ENCODE measurements at places on chromosomes 11 and 22.

DNA sequence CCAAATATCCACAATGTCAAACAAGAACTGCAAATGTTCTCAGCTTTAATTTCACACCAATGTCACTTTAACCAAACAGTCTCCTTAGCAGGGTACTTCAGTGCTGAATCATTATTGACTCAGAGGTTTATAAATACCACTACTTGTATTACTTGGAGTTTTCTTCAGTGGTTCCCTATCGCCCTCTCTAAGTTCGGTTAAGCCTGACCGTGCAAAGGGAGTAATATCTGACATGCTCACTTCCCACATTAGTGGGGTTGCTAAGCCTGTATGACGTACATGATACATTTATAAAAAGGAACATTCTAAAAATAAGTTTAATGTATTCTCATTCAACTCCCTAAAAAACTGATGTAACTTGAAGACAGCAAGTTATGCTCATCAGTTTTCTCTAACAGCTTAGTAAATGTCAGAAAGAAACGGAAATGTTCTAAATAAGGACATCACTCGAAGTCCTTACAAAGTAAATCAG is 93.1 kb upstream of the ZC3H12C start:
- DNase-seq = no peak

DNA sequence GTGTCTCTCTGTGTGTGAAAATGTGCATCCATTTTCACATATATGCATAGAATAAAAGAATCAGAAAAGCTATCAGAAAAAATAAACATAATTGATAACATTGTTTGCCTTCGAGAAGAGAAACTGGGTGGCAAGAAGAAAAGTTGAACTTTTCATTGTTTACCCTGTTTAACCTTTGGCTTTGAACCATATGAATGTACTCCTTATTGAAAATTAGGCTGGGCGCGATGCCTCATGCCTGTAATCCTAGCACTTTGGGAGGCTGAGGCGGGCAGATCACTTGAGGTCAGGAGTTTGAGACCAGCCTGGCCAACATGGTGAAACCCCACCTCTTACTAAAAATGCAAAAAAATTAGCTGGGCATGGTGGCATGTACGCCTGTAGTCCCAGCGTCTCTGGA is 11.9 kb upstream of the OR9Q1 start:
- DNase-seq = no peak

DNA sequence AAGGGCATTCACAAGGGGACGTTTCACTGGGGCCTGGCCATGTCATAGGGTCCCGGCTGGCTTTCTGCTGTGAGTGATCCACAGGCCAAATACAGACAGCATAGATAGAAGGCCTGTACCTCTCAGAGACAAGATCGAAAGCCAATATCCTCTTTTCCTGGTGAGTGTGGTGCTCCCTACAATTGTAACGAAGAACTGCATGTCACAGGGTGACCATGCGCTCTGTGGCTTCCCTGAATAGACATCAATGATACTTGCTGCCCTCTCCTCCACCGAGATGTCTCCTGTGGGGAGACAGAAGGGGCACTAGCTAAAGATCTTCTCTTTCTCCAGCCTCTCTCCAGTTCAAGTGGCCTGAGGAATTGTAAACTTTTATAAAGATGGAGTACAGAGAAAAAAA is 226.1 kb upstream of the POU2AF2 start:
- no peak for DNase-seq

DNA sequence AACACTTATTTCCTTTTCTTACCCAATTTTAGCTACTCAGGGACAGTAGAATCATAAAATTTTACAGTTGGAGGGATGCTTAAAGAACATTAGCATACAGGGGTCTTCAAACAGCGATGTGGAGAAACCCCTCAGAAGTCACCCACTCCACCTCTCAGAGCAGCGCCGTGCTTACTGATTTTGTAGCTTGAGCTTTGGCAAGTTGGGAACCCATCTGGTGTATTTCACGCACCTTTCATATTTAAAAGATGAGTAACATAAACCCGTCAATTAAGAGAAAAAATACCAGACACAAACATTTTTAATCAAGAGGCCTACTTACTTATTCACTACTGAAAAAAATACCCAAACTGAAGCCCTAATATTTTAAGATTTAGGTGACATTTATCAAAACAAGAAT is 80.9 kb downstream of the ADAMTS15 start:
- no peak for DNase-seq

GRCh38 chr11:35111161-35112055 is 27.6 kb upstream of the CD44 start:
- DNase-seq = no peak

GRCh38 chr22:32354360-32355351 is 3.0 kb upstream of the RFPL3 start:
- DNase-seq = no peak

DNA sequence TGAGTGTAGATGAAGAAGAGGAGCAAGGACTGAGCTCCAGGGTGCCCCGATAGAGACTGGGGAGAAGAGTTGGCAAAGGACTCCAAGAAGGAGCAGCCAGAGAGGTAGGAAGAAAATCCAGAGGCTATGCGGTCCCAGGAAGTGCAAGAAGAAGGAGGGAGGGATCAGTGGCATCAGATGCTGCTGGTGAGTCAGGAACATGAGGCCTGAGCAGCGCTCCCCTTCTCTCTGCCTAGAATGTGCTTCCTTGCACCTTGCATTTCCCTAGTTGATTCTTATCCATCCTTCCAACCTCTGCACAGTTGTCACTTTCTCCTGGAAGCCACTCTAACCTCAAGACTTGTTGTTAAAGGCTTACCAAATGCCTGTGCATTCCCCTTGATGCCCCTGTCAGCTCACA is 21.3 kb downstream of the KCNC1 start:
- DNase-seq = no peak

DNA sequence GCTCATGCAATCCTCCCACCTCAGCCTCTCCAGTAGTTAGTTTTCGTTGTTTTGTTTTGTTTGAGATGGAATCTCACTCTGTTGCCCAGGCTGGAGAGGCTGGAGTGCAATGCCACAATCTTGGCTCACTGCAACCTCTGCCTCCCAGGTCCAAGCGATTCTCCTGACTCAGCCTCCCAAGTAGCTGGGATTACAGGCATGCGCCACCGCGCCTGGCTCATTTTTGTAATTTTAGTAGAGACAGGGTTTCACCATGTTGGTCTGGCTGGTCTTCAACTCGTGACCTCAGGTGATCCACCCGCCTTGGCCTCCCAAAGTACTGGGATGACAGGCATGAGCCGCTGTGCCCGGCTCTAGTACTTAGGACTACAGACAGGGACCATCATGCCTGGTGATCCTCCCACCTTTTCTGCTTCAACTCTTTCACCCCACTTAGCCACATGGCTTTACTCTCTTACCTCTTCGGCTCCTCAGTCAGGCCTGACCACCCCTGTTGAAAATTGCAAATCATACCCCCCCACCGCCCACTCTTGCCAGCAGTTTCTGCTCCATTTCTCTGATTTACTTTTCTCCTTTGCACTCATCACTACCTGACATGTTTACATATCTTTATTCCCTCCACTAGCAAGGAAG is 157.1 kb upstream of the GRK3 start:
- DNase-seq = no peak

- DNase-seq = no peak
Observed at GRCh38 chr11:9512370-9513019, 51.7 kb downstream of the ZNF143 start.

DNA sequence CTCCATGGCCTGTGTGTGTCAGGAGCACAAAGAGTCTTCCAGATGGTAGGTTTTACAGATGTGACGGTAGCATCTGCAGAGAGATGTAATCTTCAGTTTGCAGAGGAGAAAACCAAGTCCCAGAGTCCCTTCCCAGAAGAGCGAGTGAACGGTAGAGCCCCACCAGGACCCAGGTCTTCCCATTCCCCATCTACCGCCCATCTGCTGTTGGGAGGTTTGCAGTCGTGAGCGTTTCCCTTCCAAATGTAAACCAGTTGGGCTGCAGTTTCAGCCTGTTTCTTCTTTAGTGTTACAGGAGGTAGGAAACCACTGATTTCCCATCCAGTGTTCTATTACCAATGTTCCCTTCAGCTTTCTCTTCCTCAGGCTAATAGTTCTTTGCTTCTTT is 24.0 kb downstream of the PANX1 start:
- no peak for DNase-seq

- DNase-seq = no peak
Observed at GRCh38 chr11:101169944-101170343, 40.3 kb upstream of the PGR start.

DNA sequence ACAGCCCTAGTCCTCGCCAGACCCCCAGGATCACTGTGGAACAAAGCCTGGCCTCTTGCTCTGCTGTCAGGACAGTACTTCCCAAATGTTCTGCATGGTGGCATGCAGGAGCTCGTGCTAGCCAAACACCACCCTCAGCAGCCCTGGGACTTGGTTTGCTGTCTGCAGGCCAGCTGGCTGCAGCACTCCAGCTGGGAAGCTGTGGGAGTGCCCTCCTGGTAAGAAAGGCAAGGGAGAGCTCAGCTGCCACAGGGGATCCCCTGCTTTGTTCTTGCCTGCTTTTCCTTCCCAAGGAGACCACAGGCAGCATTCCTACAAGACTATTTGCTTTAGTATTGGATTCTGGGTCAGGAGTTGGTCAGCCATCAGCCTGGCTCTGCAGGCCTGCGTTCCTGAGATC is 27.9 kb downstream of the TCIRG1 start:
- no peak for DNase-seq

DNA sequence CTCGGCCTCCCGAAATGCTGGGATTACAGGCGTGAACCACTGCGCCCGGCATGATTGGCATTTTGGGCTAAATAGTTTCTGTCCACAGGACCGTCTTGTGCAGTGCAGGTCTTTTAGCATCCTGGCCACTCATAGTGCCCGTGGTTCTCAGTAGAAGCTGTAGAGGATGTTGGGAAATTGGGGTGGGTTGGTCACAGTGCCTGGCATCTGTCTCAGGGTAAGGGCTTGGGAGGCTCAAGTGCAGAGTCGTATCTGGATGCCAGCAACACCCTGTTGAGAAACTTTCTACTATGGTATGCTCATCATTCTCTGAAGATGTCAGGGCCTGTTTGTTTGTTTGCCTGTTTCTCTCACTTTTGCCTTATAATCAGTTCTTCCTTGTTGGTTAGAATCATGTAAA is 21.9 kb downstream of the UBE2L3 start:
- DNase-seq = no peak

DNA sequence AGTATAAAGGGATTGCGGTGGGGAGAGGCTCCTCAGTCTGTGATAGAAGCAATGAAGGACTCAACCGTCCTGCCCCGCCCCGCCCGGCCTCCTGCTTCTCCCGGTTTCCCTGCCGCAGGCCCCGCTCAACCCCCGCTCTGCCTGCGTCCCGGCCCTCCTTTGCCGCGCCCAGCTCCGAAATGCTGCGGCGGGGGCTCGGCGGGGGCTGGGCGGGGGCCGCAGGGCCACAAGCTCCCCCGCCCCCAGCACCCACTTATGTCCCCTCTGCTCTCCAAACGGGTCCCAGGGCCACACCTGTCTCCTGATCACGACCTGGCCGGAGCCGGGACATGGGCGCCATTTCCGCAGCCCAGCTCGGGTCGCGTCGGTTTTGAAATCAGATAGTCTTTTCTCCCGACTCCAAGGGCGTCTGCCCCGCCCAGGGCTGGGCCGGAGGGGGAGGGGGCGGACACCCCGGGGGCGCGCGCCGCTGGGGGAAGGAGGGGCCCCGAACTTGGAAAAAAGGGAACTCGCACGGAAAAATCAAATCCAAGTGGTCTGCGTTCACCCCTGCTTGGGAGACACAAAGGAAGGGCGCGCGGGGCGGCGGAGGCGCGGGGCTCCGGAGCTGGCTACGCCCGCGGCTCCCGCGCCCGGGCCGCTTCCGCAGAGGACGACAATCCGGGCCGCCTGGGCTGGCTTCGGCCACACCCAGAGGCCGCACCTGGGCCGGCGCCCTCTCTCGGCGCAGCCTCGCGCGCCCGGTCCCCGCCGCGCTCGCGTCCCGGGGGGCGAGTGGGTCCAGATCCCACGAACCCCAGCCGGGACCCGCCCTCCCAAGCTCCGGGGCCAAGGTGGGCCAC is 70.6 kb upstream of the EP300 start:
- peak; percentile 80 for DNase-seq

- DNase-seq = no peak
Observed at GRCh38 chr11:48165426-48165825, 51.2 kb upstream of the OR4B1 start.

DNA sequence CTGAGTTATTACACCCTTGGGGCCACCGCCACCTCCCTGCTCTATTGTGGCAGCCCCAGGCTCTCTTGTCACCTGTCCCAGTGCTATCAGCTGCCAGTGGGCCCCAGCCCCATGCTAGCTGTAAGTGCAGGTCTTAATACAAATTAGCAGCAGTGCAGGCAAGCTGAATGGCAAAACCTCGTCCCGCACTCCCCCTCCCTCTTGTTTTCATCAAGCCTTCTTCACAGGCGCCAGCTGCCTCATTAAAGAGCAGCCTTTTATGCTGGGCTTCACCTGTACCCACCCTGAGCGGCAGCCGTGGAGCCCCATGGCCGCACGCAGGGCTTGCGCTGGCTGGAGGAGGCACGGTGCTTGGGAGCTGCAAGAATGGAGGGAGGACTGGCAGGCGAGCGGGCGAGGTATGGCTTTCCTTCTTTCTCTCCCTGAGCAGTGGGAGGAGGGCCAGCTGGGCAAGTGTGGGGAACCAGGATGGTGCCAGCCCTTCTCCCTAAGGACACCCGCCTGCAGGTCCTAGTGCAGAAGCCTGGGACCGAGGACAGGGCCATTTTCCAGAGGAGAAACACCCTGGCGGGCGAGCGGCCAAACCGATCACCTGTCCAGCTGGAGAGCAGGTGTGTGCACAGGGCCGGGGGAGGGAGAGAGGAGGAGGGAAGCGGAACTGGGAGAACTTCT is 70.7 kb downstream of the FLI1 start:
- no peak for DNase-seq

DNA sequence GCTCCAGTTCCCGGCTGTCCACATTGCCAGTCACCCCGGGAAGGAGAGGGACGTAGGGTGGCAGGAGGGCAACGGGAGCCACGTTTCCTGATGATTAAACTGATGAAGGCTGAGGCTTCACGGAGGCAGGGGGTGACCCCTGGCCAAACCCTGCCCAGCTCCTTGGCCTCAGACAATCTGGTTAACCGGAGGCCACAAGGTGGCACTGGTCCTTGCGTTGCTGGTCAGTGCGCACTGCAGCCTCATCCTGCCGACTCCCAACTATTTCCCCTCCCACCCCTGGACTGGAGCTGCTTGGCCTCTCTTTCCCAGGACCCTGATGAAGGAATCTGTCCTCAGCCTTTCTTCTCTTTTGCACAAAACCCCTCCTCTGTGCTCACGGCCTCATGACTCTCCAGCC is 75.3 kb downstream of the PDE2A start:
- peak; percentile 36 for DNase-seq

- no peak for DNase-seq
Observed at GRCh38 chr11:15610881-15611280, 496.2 kb downstream of the INSC start.

DNA sequence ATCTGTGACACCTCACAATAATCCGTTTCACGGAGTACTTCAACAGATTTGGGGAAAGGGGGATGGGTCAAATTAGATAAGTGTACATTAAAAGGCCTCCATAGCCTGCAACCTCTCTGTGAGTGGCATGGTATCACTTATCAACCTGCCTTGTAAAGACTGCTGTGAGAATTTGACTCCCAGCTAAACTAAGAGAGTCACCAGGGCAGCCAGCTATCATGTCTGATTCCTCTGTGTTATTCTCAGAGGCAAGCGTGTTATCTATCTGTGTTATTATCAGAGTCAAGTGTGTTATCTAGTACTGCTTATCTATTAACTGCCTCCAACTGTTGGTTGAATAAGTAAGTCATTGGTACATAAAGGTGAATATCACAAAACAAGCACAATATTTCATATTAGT is 4.1 kb upstream of the FAM83F start:
- DNase-seq = no peak
